Activated CD4-positive, alpha-beta T cell treated with anti-CD3 and anti-CD28 coated beads, Interleukin-2, amount 50 U/mL, for 16 hours (primary cell): ENCODE measurements at places on chromosomes 11 and 22.
A peak's percentile ranks its signal among the peaks of the same experiment; 100 is the strongest.

GRCh38 chr22:46866591-46866990, 104.1 kb downstream of the TBC1D22A start:
- DNase-seq: no peak

DNA sequence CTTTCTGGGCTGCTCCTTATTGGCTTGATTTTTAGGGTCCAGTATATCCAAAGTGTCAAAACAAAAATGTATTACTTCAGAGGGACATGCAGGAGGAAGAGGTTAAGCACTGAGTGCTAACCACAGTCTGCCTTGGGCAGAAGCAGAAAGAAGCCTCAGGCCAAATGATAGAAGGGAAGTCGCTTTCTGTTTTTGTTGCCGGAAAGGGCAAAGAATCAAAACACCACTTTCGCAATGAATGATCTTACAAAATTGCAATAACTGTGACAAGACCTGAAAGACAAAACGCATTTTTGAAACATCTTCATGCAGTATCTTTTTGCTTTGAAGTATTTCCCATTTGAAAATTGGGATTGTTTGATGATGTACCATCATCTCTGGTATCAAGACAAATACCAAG, 70.1 kb upstream of the PICALM start:
- DNase-seq: peak; percentile 93

- no peak for DNase-seq
Observed at GRCh38 chr11:10485646-10486045, 30.6 kb downstream of the AMPD3 start.

DNA sequence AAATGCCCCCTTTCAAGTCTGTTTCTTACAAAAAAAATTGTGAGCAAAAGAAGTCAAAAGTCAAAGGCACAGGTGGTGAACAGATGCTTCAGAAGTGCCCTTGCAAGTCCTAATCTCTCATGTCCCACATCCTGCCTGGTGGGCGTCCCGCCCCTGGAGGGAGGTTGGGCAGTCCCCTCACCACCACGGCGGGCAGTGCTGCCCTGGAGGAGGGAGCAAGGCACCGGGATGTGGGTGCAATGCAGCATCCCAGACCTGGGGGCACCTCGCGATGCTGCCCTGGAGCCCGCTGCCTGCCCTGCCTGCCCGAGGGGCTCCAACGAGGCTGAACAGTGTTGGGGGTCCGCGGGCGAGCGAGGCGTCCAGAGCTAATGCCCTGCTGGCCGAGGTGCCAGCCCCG, 15.9 kb downstream of the MRGPRG start:
- no peak for DNase-seq

GRCh38 chr22:42473484-42474193, 41.4 kb upstream of the NFAM1 start:
- peak; percentile 35 for DNase-seq

DNA sequence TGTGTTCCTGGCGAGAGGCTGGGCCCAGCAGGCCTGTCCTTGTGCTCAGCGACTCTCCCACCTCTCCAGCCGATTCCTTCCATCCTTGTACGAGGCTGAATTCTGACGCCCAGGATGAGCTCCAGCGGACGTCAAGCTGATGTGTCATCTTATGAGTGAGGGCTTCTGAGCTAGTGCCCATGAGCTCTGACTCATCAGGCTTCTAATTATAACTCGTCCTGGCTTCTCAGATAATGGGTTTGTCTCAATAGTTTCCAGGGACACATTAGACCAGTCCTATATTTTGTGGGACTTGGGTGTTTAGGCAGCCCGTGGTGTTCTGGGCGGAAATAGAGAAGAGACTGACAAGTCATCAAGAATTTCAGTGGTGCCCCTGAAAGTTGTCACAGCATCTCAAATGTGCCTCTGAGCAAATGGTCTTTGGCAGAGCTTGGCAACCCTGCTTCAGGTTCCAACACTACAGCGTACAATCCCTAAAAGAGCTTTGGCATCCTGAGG, 108.2 kb upstream of the CD44 start:
- DNase-seq: peak; percentile 71

DNA sequence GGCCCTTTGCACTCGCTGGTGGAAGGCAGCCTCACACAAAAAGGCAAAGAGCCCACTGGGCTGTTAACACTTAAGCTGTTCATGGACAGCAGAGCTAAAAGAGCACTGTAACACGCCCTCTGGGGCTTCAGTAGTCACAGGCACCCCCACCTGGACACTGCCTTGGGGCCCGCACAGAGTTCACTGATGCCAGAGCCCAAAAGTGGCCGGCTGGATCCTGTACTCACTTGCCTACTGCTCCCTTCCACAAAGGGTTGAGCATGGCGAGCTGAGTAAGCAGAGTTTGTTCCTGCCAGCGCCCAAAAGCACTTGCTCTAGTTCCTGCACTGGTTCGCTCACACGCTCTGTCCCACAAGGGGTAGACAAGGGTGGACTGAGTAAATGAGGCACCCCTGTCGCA, 78.8 kb downstream of the RELT start:
- no peak for DNase-seq

DNA sequence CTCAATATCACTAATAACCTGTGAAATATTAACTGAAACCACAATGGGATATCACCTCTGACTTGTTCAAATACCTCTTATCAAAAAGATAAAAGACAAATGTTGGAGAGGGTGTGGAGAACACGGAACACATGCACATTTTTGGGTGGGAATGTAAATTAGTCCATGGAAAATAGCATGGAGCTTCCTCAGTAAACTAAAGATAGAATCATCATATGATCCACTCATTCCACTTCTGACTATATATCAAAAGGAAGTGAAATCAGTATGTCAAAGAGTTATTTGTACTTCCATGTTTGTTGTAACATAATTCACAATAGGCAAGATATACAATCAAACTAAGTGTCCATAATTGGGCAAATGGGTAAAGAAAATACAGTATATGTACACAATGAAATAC, 57.4 kb downstream of the TYR start:
- no peak for DNase-seq

GRCh38 chr11:23497040-23497439, 636.8 kb upstream of the CCDC179 start:
- DNase-seq: no peak

DNA sequence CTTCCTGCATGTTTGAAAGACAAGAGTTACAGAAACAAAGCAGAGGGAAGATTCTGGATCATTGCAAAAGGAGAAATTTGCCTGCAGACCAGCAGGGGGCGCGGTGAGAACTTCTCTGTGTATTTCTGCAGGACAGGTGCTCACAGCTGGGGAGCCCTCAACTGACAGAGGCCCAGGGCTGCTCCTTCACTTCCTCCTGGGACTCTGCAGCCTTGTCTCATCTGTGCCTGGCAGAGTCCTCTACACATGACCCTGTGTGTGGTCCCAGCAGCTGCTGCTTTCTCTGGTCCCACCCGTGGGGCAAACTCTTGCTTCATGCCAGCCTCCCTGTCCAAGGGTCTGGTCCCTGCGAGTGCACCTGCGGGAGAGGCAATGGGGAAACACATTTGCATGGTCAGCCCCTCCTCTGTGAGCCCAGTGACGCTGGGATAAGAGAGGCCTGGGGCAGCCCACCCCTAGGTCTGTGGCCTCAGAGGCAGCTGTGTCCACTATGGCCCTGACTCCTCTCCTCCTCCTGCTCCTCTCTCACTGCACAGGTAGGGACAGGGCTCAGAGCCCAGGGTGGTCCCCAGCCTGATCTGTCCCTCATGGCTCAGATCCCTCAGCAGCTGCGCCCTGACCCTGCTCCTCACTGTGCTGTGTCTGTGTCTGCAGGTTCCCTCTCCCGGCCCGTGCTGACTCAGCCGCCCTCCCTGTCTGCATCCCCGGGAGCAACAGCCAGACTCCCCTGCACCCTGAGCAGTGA, 43.2 kb upstream of the VPREB1 start:
- no peak for DNase-seq
